ENCODE measurements at places on chromosomes 5 and 9.
A peak's percentile ranks its signal among the peaks of the same experiment; 100 is the strongest.

GRCh38 chr9:93133681-93134014 is 403 bp downstream of the NINJ1 start:
- DNase-seq: peak; percentile 67

DNA sequence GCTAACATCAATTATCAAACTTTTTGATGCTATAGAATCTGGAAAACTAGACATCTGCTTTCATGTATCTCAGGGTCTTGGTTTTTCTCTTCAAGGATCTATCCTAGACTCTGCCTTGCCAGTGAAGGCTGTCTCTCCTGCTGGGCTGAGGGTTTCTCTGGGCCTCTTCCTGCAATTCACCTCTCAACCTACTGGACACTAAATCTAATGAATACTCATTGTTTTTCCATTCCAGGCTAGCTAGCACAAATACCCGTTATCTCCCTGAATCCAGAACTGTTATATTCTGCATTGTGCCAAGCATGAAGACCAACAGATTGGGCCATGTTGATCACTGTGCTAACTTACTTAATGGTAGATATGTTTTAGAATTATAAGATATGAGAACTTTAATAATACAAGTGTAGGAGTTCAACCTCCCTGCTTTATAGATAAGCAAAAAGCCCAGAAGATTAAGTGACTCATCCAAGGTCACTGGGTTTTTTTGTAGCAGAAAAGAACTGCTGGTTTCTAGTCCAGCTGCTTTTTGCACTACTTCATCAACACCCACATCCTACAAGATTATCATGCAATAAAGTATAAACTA is 56.5 kb upstream of the RNF38 start:
- DNase-seq: no peak

DNA sequence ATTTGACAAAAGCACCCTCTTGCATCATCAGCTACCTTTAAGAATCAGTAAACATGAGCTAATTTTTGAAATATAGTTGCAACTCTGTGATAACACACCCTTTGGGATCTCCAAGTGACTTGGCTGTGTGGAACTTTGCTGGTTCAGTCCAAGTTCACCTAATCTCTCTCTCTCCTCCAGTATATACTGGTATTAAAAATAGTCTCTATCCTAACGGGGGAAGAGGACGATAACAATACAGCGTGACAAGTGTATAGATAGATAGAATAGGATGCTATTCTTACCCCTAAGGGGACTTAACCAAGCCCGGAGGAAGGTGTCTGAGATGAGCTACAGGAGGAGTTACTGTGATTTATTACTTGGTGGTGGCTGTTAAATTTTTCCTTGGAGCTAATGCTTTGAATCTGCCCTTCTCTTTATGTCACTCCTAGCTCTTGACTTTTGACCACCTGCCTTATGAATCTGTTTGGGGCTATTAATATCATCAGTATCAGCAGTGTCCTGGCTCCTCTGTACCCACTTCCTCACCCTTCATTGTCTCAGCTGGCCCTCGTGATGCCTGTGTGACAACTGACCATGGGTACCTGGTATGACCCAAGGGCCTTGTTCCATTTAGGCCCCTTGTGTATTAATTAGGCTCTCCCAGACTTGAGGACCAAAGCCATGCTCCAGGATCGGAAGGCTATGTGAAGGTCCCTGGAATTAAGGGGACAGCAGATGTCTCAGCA is 223.9 kb downstream of the SREK1 start:
- DNase-seq: no peak

DNA sequence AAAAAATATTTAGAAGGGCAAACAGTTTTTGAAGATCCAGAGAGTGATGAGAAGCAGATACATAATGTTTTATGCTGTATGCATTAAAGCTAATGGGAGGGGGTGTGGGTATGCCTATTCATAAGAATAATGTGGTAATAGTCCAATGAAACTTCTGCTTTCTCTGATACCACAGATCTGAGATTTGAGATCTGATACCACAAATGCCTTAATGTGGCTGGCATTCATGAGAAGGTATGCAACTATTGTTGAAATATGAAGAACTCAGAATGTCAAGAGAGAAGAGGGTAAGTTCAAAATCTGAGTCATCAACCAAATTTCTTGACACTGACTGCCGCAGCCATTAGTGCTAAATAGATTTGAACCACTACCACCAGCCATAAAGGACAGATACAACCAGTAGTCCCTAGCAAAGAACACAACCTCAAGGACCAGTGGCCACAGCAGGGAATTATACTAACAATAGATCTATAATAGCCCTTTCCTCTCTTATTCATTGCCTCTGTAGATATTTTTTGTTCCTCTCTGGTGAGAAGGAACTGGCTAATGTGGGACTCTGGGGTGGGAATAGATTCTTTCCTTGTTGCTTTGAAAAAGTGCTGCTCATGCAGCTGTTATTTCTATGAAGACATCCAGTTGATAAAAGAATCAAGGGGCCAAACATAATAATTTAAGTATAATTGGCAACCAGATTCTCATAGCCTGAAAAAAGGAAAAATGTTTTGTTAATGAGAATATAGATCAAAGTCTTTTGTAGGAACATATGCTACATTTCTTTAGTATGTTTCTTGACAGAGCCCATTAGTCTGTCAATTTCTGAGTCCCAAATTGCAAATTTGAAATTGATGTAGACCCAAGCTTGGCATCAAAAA is 256.5 kb upstream of the ZNF608 start:
- DNase-seq: no peak

GRCh38 chr9:129777769-129778130 is 24.9 kb upstream of the PTGES start:
- DNase-seq: peak; percentile 37

- DNase-seq: no peak
Measured at GRCh38 chr9:121510766-121511550, 11.3 kb upstream of the GGTA1 start.

DNA sequence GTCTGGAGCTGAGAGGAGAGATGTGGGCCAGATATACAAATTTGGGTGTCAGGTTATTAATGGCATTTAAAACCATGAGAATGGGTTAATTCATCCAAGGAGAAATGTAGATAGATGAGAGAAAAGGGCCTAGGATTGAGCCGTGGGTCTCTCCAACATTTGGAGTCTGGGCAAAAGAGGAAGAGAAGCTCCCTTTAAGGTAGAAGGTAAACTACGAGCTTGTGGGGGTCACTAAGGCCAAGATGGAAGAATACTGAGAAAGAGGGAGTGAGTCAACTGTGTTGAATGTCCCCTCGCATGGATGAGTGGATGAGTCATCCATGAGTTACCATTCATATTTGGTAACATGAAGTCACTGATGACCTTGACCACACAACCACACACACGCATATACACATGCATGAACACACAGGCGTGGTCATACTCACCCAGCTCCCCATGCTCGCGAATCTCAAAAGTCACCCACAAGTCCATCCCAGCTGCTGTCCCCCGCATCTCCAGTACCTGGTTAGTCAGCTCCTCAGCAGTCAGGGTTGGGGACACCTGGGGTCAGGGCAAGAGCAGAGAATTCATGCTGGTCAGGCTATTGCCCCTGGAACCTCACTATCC is 6.8 kb upstream of the FCHSD1 start:
- DNase-seq: no peak

- DNase-seq: no peak
Measured at GRCh38 chr5:107314330-107314729, 356.4 kb downstream of the EFNA5 start.

- DNase-seq: no peak
Measured at GRCh38 chr9:70610287-70610644, 195.8 kb upstream of the KLF9 start.

GRCh38 chr5:97847920-97848631 is 665.0 kb upstream of the RIOK2 start:
- DNase-seq: no peak

GRCh38 chr9:131080589-131080988 is 15.7 kb upstream of the AIF1L start:
- DNase-seq: no peak

DNA sequence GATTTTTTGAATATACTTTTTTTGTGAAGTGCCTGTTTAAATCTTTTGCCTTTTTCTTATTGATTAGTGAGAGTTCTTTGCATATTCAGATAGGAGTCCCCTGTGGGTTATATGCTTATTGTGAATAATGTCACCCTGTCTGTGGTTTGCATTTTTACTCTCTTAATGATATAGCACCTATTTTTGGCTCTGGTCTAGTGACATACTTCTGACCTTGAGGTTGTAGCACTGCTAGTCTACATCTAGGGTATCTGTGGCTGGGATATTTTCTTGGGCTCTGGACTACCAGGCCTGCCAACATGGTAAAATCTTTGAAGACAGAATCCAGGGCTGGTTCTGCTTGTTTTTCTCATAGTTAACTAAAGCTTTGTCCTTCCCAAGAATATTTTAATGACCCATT is 13.5 kb upstream of the NKX2-5 start:
- DNase-seq: no peak

- DNase-seq: no peak
Measured at GRCh38 chr9:97842960-97843359, 10.1 kb upstream of the FOXE1 start.

DNA sequence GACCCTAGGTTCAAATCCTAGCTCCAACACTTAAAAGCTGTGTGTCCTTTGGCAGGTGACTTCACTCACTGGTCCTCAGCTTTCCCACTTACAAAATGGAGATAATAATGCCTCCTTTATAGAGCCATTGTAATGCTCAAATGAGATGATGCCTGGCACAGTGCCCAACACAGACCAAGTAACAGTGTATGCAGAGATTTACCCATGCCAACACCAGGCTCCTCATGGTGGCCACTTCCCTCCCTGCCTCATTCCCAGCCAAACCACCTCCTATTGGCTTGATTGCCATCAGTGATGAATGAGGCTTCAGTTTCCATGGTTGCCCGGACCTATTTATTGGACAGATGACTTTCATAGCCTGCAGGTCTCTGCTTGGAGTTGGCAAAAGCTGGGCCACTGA is 469.4 kb downstream of the CDK5RAP2 start:
- no peak for DNase-seq

DNA sequence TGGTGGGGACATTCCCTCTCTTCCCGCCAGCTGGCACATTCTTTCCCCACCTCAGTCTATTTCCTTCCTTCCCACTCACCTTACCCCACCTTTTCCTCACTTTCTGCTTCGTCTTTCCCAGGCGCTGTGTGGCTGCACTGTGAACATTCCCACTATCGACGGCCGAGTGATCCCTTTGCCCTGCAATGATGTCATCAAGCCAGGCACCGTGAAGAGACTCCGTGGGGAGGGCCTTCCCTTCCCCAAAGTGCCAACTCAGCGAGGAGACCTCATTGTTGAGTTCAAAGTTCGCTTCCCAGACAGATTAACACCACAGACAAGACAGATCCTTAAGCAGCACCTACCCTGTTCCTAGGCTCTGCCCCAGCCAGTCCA is 7.3 kb downstream of the DNAJB5 start:
- DNase-seq: no peak

DNA sequence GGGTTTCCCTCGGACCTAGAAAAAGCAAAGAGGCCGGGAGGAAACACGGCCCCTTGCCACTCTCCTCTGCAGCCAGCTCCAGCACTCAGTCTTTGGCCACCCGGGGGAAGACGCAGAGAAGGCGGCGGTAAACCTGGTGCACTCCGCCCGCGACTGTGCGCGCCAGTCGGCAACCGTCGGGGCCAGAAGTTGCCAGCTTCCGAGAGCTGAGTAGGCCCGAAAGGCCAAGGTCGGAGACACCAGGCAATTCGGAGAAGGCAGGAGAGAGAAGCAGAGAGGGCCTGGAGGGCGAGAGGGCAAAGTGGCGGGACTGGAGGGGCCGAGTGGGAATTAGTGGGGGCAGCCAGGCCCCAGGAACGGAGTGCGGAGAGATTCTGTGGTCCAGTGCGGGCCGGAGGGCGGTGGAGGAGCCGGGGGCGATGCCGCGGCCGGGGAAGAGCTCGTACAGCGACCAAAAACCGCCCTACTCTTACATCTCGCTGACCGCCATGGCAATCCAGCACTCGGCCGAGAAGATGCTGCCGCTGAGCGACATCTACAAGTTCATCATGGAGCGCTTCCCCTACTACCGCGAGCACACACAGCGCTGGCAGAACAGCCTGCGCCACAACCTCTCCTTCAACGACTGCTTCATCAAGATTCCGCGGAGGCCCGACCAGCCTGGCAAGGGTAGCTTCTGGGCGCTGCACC is at the start of gene FOXB2:
FOXB2 (plus strand) TSS at position 420 of the 690 bp plus-strand sequence; CDS start at position 420, 0 bp downstream.
- no peak for DNase-seq

GRCh38 chr9:104934691-104935500 is 6.9 kb upstream of the ABCA1 start:
- DNase-seq: no peak

- DNase-seq: no peak
Measured at GRCh38 chr5:180439911-180440769, 54.0 kb upstream of the CNOT6 start.

- no peak for DNase-seq
Measured at GRCh38 chr9:121122246-121123032, 47.7 kb downstream of the CNTRL start.

GRCh38 chr9:86550401-86550800 is 196.2 kb upstream of the TUT7 start:
- DNase-seq: no peak

- peak; percentile 81 for DNase-seq
Measured at GRCh38 chr5:62494772-62495171, 82.2 kb downstream of the IPO11 start.

- DNase-seq: no peak
Measured at GRCh38 chr5:73464016-73464745, 15.6 kb upstream of the FOXD1 start.

GRCh38 chr5:139147483-139148087 is 50.6 kb downstream of the SIL1 start:
- no peak for DNase-seq

- DNase-seq: no peak
Measured at GRCh38 chr5:150376799-150377771, 19.6 kb downstream of the TCOF1 start.

DNA sequence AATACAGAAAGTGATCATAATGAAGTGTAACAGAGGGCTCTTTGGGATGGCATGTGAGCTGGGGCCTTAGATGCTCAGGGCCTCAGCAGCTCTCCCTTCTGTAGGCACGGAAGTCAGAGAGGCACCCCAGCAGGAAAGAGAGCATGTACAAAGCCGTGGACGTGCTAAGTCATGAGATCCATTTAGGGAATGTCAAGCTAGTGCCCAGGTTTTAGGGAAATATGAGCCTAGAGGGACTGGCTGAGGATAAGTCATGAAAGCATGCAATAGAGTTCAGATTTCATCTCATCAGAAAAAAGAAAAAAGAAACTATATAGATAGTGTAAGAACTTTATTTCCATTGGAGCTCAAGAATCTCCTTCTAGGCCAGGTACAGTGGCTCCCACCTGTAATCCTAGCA is 379.5 kb upstream of the KLF4 start:
- DNase-seq: no peak

GRCh38 chr9:105656131-105656921 is 5.9 kb upstream of the TAL2 start:
- DNase-seq: peak; percentile 60
